Stimulated activated CD8-positive, alpha-beta memory T cell treated with anti-CD3 and anti-CD28 coated beads, Interleukin-7, amount 100 ng/mL, for 48 hours (primary cell): ENCODE measurements at places on chromosomes 5 and 9.

GRCh38 chr5:136780518-136780917 is 415.2 kb upstream of the TRPC7 start:
- DNase-seq: no peak

GRCh38 chr9:78235256-78235761 is 566 bp upstream of the CEP78 start:
- no peak for DNase-seq

- DNase-seq: no peak
Observed at GRCh38 chr5:36815871-36816270, 60.7 kb upstream of the NIPBL start.

DNA sequence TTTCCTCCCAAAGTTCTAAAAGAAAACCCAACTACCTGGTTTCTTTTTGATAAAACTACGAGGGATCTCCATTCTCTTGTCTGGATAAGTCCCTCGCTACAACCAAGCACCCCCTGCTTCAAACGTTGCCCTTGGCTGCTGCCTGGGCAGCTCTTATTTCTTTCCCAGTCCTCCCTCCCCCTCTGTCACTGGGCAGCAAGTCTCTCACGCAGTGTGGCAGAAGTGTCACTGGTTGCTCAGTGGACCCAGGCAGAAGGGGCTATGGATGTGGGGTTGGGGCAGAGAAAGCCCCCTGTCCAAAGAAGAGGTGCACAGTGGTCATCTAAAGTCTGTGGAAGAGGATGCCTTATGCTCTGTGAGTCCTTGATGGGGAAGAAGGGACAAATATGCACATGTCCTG is 7.2 kb upstream of the SMIM32 start:
- no peak for DNase-seq

DNA sequence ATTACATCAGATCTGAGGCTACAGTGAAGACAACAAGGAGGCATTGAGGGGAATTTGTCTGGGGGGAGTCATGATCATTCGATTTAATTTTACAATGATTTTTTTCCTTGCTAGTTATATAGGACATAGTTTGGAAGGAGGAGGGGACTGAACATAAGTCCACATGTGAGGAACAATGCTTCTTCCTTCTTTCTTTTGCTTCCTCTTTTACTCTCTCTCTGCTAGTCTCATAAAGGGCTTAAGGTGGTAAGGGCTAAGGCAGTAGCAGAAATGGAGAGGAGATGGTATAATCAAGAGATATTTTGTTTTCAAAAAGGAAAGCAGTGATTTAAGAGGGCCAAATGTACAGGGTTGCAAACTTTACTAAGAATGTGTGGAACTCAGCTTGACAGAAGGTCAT is 64.3 kb downstream of the GRIN3A start:
- no peak for DNase-seq

DNA sequence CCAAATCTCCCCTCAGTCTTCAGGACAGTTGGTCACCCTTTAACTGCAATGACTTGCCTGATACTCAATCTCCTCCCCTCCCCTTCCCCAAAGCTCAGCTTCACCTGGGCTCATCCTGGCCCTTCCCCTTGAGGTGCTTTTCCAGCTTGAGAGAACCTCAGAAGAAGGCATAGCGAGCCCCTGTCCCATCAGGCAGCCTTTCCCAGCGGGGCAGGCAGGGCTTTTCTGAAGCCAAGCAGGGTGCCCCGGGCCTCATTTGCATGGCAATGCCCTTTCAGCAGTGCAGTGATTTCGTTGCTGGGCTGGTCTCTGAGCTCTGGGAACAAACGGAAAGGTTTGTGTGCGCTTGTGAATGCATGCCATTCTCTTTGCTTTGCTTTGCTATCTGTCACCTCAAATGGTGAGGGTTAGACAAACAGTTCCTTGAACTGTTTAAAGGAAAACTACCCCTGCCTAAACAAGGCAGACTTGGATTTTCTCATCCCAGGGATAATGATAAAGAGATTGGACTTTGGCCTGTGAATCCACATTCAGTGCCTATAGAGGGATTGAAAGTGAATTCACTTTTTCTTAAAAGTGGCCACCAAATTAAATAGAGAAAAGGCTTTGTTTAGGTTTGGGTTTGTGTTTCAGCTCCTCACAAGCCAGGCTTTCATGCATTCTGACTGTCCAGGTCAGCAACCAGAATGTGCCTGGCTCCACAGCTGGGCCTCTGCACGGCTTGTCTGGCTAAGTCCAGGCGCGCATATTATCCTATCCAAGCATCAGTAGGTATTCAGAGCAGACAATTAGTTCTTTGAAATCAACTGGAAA is 165.3 kb downstream of the ZNF608 start:
- DNase-seq: no peak

DNA sequence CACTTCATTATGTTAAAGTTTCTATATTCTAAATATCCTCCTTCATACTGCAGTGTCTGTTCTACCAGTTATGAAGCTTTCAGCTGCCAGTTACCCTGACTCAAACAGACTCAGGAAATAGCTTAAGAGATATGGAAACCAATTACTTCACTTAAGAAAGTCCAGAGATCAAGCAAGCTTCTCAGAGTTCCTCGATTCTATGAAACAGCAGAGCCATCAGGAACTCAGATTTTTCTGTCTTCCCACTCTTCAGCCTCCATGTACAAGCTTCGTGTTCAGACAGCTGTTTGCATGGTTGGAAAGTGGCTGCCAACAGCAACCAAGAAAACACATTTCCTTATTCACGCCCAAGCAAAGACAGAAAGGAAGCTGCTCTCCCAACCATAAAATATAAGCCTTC is 216.1 kb downstream of the ACTL7B start:
- DNase-seq: no peak

GRCh38 chr5:156420665-156421064 is 93.7 kb downstream of the SGCD start:
- DNase-seq: no peak

- no peak for DNase-seq
Observed at GRCh38 chr9:3846573-3846972, 320.8 kb upstream of the RFX3 start.

GRCh38 chr5:139524940-139525585 is 36.1 kb upstream of the UBE2D2 start:
- DNase-seq: no peak
